ENCODE measurements at places on chromosomes 5 and 9.

- no peak for DNase-seq
Observed at GRCh38 chr9:89863837-89864236, 259.0 kb downstream of the GADD45G start.

DNA sequence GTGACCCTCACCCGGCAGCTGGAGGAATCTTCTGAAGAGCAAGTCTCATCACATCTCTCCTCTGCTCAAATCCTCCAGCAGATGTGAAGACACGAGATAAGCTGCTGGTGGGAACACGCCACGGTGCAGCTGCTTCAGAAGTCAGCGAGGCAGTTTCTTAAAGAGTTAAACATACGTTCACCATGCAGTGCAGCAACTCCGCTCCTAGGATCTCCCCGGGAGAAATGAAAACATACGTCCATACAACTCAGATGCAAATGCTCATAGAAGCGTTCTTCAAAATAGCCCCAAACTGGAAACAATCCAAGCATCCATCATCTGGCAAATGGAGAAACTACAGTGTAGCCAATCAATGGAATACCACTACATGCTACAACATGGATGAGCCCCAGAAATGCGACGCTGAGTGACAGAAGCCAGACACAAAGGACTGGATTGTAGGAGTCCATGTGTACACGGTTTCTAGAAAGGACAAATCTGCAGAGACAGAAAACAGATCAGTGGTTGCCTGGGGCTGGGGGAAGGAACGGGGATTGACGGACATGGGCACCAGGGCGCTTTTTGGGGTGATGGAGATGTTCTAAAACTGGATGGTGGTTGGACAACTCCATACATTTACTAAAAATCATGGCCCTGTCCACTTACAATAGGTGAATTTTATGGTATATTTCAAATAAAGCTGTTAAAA, 150.6 kb downstream of the COL23A1 start:
- DNase-seq: no peak

- DNase-seq: no peak
Observed at GRCh38 chr5:17076272-17076671, 140.2 kb upstream of the MYO10 start.

GRCh38 chr9:805151-805550, 36.3 kb upstream of the DMRT1 start:
- DNase-seq: no peak

GRCh38 chr9:133873009-133873408, 119.1 kb downstream of the VAV2 start:
- no peak for DNase-seq

DNA sequence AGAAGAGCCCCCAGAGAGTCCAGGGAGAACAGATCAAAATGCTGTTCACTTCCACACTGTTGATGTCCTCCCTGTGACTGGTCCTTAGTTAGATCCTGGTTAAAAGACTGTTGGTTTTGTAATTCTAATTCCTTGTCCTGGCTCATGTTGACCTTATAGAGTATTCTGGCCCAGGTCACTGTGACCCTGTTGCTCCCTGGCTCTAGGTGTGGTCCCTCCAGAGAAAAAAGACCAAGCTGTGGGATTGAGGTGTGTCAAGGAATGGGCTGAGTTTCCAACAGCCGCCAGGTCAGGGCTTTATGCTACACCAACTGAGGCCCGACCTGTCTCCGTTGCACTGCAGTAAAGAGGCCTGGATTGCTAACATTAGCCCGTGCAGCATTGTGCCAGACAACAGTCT, 241.0 kb upstream of the MSX2 start:
- DNase-seq: no peak

DNA sequence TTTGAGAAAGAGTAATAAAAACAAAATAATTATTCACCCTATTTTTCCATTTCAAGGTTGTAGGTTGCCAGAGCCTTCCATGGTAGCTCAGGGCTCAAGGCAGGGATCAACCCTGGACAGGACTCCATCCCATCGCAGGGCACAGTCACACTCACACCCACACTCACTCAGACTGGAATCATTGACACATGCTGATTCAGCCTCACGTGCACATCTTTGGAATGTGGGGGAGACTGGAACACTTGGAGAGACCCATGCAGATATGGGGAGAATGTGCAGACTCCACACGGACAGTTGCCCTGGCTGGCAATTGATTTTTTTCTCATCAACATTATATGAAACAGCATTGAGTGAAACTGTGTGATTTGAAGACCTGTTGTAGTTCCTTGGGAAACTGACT, 234.1 kb downstream of the ADGRV1 start:
- DNase-seq: no peak

GRCh38 chr5:102754767-102755431, at the start of gene PAM:
PAM (plus strand) TSS chr5:102755305; CDS start chr5:102866196, 110,891 bp downstream.
- peak; percentile 71 for DNase-seq

DNA sequence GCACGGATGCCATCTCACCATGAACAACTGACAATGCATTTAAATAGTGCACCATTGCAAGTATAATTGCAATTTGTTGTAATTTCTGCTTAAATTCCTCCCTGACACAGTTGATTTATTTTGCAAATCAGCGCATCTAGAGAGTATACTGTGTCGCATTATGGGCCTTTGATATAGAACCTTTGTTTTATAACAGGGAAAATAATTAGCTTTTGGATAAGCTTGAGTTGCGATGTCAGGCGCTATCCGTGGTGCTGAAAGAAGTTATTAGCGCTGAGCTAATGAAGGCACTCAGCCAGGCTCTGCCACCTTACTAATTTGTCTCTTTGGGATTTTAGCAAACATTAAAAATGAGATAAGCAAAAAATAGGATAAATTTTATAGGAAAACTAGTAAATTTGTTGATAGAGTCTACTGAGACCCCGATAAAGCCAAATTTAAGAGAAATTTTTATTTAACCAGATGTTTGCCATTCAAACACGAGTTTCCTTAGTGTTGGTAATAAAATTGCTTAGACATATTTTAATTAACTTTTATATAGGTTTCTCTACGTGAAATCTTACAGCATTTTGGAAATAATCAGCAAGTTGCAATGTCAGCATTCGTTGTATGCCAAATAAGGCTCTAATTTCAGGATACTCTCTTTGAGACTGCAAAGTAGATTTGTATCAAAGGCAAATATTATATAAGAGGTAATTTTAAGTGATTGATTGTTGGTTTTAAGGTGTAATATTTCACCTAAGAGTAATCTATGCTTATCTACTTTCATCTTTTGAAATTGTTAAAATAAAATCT, 355.5 kb downstream of the TLR4 start:
- no peak for DNase-seq

- no peak for DNase-seq
Observed at GRCh38 chr5:135323227-135323626, 75.8 kb downstream of the MACROH2A1 start.

GRCh38 chr5:69007163-69007562, 86.7 kb upstream of the SLC30A5 start:
- no peak for DNase-seq

DNA sequence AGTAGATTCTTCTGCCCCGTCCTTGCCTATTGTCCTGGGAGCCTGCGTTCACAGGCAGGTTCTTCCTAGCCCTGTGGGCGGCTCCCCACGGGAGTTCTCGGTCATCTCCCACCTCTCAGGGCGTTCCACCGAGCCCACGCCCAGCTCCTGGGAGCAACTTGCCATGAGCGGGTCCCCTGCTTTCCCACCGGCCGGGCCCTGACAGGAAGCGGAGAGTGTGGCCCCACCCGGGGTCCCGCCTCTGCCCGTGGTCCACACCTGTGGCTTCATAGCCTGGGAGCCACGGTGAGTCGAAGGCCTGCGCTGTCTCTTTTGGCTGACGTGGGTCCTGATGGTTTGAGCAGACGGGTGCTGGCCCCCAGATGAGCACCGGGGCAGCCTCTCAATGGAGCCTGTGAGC, 43.2 kb downstream of the KCNT1 start:
- no peak for DNase-seq

- DNase-seq: no peak
Observed at GRCh38 chr5:179267671-179268083, 77.6 kb downstream of the ADAMTS2 start.

DNA sequence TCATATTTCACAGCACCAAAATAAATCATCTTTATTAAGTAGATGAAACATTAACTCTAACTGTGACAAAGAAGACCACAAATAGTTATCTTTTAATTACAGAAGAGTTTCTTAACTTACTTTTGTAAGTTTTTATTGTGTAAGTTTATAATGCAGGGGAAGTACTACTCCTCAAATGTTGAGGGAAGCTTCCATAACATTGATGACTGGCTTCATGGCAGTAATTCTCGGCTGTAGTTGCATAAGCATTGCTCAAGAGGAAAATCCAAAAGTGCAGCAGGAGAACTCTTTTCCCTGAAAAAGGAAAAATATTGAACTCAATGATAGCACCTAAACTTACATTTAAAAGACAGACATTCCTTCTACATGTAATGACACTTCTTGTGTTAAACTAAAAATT, 4.6 kb downstream of the TSLP start:
- no peak for DNase-seq

DNA sequence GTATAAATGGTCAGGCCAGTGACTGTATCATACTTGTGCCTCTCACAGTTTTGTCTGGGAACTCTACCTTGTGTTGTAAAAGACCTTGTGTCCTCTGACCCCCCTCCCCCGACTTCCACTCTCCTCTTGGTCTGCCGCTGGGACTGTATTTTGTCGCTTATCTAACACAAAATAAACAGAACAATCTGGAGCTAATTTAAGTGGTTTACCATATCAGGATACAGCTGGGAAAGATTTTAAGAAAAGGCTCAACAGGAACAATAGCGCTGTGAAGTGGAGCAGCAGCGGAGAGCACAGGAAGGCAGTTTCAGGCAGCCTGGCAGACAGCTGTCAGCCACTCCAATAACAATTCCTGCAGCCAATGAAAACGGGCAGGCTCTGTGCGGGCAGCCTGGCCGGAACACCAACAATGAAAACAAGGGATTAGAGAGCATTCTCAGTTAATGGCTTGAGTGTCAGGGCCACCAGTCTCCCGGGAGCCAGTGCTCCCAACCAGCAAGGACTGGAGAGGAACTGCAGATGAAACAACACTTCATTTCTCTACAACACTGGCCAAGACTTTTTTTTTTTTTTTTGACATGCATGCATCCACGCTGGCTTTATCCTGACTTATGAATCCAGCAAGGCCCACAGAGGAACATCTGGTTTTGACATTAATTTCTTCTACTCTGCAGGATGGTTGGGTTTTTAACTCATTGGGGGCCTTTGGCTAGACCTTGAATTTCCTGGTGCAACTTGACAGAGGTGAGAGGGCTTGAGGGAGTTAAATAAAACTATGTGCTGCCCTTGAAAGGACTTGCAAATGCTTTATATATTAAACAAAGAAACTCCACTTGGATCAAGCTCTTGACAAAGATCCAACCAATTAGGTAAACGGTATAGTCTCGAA, 76.7 kb downstream of the ARSB start:
- peak; percentile 45 for DNase-seq

- DNase-seq: no peak
Observed at GRCh38 chr9:113317777-113318176, 14.6 kb upstream of the RNF183 start.

DNA sequence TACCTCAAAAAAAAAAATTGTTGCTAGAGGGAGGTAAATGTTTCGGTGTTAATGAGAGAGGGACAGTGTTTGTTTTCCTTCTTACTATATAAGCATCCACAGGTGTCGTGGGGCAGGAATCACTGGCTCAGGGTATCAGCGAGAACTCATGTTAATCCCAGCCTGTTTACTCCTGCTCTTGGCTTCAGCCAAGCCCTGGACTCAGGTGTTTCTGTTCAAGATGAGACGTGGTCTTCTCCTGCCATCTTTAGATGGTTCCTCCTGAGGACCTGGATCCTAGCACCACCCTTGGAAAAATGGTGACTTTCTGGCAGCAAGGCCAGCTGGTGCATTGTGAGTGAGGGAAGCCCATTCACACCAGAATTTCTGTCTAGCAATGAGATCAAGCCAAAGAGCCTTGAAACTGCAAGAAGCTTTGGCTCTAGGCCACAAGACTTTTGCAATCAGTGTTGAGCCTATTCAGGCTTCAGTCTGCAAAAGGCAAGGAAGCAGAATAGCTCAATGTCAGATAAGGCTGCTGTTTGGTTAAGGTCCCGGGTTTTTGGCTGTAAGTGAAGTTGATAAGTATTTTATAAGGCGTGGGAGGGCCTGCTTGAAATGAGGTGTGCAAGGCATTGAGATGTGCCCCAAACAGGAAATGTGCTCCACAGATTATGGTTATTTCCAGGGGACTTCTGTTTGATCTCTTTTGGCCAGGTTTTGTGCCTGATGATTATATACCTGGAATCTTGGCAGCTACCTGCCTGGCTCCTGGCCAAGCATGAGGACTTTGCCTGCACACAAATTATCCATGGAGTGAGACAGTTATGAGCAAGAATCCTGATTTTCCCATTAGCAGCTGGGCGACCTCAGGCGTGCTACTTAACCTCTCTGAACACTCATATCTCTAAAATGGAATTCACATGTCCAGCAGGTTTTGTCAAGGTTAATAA, 99.8 kb downstream of the TENT4A start:
- DNase-seq: no peak

DNA sequence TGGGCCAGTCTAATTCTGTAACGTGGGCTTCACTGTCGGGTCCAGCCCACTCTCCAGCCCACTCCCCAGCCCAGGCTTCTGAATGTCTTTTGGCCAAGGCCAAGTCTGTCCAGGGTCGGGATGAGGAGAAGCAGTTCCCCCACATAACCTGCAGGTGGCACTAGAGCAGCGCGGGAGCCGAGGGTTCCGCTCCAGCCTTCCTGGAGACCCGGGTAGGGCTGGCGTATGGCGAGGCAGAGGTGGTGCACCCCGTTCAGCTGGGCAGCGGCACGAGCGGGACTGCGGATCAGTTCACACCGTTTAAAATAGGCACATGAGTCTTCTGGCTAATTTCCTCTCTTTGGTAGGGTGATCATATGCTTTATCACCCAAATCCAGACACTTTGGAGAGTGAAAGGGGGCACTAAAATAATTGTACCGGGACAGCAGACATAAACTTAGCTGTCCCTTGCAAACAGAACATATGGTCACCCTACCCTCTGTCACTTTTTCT, 185.9 kb downstream of the MSX2 start:
- peak; percentile 32 for DNase-seq

DNA sequence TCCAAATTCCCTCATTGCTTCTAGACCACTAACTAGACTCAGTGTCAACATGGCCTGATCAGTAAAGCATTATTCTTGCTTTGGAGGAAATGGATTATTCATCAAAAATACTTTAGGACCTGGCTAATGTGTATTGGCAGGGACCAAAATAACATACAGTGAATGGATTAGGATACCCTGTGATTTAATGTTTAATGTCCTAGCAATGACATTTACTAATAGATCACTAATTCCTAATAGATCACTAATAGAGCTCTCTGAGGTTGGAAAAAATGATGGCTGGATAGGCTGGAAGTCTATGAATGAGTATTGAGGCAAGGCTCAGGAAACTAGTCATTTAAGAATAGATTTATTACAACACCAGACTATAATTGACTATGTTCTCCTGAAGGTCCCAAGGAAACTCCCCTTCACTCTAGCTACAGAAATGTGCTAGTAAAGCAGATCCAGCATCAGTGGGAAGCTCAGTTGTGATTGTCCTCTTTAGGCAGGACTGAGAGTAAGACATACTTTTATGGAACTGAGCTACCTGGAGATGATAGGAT, 46.1 kb upstream of the CHSY3 start:
- DNase-seq: no peak

DNA sequence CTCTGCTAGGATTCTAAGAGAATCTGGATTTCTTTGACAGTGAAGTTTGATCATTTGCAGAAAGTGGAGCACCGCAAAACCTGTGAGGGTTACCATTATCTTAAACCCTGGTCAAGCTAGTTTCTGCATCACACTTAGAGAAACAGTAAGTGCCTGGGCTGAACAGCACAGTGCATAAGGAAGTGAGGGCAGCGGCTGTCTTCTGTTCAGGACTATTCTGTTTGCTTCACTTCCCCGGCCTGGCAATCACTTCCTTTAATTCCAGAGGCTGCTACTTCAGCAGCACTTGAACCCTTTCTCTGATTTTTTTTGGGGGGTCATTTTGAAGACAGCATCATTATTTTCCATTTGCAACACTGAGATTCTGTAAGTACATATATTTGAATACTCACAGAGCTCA, 32.0 kb downstream of the SEMA6A start:
- DNase-seq: no peak
